ENCODE measurements at places on chromosomes 3 and 15.
A peak's percentile ranks its signal among the peaks of the same experiment; 100 is the strongest.

- no peak for DNase-seq
These were observed 216.5 kb upstream of the PEX5L start for GRCh38 chr3:180253283-180253682.

DNA sequence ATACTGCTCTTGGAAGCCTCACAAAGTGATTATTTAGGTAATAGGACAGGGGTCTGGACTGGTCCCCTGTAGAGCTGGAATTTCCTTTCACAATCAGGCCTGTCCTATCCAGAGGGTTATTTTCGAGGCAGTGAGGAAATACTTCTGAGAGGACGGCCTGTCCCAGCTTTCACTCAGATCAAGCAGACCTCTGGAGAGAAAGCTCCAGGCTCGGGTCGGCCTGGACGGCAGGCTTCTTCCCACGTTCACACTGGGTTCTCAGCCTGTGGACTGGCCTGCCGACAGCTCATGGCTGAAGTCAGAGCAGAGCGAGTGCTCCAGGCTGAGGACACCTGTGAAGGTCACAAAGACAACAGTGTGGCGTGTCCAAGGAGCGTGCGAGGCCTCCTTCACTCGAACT, 405.3 kb downstream of the VPS13C start:
- no peak for DNase-seq

DNA sequence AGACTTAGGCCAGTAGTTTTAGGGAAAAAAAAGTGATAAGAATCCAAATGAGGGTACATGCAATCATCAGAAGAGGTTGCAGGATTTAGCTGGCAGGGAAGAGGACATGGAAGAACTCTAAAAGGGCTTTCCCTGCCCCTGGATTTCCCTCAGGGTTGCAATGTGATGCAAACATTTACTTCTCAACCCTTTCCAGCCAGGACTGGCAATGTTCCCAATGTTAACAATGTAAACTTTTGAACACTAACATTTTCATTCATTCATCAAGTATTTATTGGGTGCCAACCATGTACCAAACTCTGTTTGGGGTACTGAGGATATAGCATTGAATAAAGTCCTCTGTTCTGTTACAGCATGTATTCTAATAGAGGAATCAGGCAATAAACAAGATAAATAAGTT, 349.4 kb upstream of the LRRC3B start:
- DNase-seq, result no peak

- no peak for DNase-seq
These were observed 57.1 kb downstream of the TRAK1 start for GRCh38 chr3:42148086-42148848.

DNA sequence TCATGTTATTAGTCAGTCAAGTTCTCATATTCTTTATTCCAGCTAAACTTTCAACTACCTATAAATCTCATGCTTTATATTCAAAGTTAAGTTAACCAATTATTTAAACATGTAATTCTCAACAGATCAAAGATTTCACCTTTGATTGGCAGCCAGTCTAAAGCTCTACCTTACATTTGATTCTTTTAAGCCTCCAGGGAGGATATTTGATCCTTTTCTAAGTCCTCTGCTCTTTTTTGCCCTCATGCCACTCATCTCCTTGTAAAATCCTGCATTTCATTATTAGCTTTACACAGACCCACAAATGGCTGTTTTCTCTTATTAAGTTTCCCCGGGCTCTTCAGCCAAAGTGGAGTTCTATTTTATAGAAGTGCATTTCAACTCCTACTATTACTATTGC, 134.1 kb downstream of the NLGN1 start:
- DNase-seq, result no peak

DNA sequence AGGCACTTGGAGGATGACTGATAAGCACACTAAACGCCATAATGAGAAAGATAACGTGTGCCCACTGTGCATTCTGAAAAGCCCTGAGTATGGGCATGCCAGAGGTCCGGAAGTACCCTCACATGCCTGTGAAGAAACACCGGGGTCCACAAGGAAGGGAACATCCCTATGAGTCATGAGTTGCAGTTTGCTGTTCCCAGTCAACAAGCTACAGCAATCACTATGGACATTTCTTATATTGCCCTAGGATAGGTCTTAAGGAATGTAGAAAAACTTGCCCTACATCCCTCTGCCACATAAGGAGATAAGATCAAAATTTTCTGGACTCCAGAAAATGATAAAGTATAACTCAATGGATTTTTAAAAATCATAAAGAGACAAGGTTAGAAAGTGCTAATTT, 9.9 kb downstream of the MB21D2 start:
- no peak for DNase-seq

DNA sequence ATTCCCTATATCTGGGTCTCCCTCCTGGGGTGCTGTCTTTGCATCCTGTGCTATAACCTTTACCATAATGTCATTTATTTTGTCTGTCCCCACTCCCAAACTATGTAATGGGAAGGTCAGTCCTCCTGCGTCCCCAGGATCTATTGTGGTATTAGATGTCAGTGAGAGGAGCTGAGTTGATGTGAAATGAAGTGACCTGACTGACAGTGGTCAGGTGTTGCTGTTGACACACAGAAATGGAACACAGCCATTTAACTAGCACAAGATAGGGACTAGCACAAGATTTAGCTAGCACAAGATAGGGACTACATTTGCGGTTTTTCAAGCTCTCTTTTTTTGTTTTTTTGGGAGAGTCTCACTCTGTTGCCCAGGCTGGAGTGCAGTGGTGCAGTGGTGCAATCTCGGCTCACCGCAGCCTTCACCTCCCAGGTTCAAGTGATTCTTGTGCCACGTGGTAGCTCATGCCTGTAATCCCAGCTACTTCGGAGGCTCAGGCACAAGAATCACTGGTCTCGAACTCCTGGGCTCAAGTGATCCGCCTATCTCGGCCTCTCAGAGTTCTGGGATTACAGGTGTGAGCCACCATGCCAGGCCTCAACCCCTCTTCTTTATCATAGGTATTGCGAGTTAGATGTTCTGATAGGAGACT, 5.2 kb downstream of the NGRN start:
- DNase-seq, result no peak

DNA sequence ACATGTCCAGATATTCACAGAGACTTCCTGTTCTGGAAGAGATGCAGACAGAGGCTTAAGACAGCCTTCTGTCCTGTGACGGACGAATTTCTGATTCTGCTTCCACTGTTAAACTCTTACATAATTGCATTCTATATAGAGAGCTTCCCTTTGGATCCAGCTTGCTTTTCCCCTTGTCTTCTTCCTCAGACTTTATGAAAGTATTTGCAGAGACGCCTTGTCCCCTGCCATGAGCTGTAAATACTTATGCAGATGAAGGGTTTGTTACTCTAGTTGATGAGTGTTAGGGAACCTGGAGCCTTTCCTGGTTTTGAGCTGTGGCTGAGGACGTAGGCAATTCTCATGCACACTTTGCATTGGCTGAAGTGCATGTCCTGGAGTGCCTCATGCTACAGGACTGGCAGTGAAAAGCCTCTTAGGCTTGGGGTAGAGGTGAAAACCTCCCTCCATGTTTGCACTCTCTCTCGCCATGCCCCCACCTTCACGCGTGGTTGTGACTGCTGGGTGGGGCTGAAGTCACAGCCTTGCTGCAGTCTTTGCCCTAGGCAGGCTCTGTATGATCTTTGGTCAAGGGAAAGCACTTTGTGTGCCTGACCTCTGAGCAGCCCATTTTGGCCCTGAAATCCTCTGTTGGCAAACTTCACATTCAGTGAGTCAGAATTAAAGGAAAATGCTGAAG, 286.6 kb downstream of the PTPRG start:
- no peak for DNase-seq

DNA sequence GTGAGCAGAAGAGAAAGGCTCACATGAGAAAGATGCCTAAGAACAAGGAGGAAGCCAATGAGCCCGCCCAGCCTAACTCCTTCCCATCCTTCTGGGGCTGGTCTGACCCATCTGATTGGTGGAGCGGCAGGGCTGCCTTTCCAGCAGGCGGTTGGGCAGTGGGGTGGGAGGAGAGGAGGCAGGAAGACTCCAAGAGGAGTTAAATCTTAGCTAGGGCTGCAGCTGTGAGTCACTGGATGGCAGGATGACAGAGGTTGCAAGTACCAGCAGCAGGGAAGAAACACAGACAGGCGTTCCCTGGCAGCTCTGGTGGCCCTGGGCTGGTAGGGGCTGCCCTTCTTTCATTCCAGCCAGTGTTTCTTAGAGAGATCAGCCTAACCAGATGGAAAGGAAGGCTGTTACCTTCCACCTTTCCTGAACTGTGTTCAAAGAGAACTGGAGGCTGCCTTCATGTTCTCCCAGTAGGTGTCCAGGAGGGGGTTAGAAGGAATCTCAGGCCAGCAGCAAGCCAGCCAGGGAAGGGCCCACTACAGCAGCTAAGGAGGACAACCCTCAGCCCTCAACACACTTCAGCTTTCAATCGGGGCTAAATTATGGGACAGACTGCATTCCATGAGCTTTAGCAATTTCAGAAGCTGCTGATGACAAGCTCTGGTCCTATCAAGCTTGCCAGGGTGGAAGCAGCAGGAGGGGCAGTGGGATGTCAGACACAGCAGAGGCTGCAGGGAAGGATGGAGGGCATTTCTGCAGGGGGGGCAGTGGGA, 50.3 kb downstream of the CHSY1 start:
- peak; percentile 14 for DNase-seq

DNA sequence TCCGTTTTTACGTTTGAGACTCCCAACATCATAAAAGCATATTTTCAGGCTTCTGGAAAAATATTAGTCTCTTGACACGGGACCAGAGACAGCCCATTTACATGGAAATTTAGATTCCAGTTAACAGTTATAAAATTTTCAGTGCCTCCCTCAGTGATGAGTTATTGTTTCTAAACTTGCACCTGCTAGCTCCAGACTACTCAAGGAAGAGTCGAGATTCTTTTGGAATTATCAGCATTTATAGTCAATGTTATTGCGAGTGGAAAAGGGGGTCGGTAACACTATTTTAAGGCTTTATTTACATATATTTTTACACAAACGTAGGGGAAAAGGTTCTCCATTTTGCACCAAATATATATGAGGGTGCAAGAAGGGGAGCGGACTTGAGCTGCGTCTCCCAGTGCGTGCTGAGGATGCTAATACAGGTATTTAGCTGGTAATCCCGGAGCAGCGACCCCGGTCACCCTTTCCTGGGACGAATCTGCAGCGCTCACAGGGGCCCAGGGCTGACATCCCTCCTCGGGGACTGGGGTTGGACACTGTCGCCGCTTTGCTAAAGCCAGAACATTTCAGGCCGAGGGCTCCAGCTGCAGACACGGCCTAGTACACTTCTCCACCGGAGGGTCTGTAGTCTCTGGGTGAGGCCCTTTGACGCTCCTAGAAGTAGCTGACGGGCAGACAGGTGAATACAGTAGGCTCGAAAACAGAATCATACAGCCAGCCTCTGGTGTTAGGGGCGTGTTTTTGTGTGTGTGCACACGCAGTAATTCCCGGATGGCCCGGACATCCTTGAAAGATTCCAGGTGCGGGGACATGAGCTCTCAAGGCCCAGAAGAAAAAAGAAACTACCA, 729 bp upstream of the ZBTB11 start:
- peak; percentile 33 for DNase-seq

GRCh38 chr3:101279765-101280385, 40.5 kb downstream of the IMPG2 start:
- no peak for DNase-seq
